ENCODE measurements at places on chromosomes 11 and 22.
A peak's percentile ranks its signal among the peaks of the same experiment; 100 is the strongest.

DNA sequence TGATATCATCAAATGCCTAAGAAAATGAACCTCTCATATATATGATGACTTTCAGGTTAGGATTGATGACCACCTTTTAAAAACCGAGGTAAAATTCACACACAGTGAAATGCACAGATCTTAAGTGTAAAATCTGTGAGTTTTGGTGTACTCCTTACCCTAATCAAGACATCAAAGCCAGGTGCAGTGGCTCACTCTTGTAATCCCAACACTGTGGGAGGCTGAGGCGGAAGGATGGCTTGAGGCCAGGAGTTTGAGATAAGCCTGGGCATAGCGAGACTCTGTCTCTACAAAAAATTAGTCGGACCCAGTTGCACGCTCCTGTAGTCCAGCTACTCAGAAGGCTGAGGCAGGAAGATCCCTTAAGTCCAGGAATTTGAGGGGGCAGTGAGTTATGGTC is 140.4 kb downstream of the UVRAG start:
- DNase-seq = no peak

DNA sequence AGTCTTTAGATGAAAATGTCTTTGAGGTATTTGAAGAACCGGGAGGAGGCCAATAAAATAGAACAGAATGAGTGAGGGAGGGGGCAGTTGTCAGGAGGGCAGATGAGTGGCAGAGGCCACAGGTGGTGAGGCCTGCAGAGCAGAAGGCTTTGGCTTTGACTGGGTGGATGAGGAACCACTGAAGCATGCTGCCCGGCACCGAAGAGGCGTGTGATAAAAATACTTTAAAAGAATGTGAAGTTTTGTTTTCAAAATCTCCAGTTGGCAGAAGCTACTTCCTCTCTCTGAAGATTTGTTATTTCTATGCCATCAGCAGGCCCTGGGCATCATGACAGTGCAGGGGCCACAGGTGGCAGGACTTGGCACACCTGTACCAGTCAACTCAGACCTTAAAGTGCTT is 6.3 kb downstream of the MS4A12 start:
- no peak for DNase-seq

DNA sequence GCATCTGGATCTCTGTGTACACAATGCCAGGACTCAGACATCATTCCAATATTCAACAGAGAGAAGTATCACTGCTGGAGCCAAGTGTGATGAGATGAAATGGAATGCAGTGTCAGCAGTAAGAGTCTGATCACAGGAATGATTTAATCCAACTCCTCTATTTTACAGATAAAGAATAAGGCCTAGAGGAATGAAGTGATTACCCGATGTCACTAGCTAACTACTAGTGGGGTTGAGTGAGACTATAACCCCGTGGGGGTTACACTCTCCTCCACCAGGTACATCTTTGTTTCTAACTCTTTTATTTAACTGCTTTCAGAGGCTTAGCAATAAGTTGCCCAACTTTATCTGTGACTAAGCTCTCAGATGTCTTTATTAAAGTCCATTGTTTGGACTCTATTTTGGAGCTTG is 94.2 kb upstream of the FAT3 start:
- DNase-seq = no peak

DNA sequence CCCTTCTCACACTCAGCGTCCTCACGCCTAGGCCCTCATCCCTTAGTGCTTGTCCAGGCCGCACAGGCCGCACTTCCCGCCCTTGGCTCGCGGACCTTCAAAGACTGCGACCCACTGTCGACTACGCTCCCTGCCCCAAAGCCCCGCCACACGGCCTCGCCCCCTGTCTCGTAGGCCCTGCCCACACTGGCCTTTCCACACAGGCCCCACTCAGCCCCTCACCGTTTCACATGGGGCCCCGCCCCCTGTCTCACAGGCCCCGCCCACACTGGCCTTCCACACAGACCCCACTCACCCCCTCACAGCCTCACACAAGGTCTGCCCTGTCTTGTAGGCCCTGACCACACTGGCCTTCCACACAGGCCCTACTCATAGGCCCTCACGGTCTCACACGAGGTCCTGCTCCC is 11.0 kb downstream of the NRXN2 start:
- no peak for DNase-seq

DNA sequence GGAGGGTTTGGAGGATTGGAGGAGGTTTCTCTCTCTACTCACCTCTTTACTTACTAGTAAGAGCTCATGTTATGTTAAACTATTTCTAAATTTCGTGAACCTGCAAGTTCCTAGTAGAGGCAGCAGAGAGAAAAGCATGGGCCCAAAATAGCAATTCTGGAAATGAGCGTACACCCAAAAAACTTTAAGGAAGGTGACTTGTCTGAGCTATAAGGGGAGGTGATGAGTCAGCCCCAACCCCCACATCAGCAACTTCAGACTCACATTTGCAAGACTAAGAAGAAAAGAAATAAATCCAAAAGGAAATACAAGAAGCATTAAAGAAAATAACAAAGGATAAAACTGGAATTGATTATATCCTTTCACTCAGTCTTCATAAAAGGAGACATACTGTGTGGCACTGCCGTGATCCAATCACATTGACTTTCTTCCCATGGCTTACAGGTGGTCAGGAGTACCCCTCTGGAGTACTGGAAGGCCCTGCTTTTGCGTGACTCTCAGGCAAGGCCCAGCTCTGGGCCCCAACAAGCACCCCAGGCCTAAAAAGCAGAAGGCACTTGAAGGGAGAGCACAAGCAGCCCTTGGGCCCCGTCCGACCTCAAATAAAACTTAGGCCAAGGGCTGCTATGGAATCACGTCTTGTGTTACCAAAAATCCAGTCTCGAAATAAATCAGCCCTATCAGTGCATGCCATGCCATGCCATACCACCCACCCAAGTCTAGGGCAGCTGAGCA is 14.3 kb downstream of the PACSIN2 start:
- DNase-seq = no peak

DNA sequence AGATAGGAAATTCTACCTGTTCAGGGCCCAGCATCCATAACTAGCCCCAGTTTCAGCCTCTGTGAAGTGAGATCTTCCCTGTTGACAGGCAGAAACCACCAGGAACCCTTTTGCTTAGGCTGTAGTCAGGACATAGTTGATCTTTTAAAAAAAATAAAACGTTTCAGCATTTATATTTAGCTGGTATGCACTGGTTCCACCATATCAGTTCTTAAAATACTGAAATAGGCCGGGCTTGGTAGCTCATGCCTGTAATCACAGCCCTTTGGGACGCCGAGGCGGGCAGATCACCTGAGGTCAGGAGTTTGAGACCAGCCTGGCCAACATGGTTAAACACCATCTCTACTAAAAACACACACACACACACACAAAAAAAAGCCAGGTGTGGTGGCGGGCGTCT is 35.3 kb downstream of the GALNT18 start:
- DNase-seq = no peak

GRCh38 chr22:30327864-30328345 is 1.2 kb upstream of the TBC1D10A start:
- DNase-seq = no peak

DNA sequence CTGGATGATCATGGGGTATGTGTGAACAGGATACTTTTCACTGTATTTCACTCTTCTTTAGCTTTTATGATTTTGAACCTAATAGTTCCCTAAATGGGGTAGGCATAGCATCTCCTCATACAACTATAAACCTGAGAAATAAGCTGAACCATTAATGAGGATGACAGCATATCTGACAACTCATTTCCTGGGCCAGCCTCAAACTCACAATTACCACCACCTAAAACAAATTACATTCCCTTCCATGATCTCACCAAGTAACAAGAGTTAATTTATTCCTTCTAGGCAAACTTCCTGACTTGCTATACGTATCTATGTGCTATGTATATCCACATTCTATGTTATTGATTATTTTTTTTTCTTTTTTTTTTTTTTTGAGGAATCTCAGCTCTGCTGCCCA is 23.0 kb downstream of the SIK3 start:
- DNase-seq = no peak

- no peak for DNase-seq
Observed at GRCh38 chr22:29377979-29378378, 10.4 kb downstream of the AP1B1 start.

DNA sequence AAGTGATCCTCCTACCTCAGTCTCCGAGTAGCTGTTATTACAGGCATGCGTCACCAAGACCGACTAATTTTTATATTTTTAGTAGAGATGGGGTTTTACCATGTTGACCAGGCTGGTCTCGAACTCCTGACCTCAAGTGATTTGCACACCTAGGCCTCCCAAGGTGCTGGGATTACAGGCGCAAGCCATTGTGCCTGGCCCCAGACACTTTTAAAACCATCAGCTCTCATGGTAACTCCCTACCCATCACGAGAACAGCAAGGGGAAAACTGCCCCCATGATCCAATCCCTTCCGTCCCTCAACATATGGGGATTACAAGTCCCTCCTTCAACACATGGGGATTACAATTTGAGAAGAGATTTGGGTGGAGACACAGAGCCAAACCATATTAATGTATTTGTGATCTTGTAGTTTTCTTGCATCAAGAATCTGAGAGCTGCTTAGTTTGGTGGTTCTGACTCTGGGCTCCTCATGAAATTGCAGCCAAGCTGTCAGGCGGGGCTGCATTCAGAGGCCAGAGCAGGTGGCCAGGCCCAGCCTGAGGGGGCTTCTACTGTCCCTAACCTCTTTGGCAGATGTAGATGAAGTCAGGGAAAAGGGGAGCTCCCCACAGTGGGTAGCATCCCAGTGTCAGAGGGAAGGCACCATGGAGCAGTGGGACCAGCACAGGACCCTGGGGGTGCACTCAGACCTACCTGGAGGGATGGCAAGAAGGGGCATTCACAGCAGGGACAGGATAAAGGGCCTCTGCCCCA is 31.2 kb upstream of the PRAME start:
- no peak for DNase-seq

DNA sequence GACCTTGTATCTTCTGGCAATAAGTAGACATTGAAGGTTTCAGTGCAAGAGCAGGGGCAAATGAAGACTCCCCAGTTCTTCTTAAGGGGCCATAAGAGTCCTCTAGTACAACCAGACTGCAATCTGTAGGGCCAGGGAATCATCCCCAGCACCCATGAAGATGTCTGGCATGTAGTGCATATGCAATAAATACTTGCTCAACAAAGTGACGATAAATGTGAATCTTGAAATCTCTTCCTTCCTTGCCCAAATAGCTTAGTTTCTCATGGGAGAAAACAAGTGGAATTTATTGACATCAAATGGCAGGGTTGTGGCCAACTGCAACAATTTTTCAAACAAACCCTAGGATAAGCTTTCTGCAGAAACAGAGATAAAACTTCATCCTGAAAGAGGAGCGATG is 107.6 kb downstream of the ABTB2 start:
- no peak for DNase-seq

DNA sequence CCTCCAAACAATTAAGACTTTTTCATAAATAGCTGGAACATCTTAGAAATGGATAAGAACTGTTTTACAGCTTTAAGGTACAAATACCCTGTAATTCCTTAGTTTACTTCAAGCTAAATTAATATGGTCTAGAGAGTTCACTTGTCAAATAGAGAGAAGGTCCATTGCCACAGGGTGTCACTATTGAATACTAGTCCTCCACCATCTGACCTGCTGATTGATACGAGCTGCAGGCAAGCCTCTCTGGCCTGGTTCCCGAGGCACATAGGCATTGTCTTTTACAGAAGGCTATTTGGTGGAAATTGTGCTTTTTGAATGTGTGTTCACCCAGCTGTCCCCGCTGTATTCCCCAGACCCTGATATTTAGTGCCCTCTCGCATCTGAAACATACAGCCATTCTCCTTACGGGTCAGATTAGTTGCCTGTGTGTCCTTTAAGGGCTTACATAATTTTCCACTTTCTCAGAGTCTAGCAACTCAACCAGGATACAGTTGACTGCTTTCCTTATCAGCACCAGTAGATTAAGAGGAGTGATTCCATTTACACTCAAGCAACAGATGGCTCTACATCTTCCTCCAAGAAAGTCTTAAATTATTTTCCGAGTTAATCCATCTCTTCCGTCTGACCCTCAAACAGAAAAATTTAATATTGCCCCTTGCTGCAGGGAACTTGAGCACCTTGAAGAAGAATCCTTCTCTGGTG is 788.8 kb upstream of the FAT3 start:
- peak; percentile 2 for DNase-seq

DNA sequence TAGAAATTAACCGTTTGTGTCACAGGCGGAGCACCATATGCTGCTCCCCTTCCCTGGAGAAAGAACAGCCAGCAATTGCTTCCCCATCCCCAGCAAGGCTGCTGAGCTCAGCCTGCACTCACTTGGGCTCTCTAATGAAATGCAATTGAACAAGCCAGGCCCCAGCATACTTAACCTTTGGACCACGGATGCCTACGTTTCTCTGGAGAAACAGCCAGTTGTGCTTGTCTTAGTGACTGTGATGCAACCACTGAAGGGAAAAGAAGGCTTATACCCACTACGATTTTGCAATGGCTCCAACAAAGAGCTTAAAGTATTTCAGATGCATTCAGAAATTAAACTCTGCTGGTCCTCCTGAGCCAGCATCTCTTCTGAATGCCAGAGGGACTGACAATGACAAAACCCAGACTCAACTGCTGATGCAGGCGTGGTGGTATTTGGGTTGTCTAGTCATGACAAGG is 51.3 kb upstream of the SESN3 start:
- DNase-seq = no peak

- DNase-seq = no peak
Observed at GRCh38 chr11:28284196-28284595, 176.0 kb downstream of the METTL15 start.

DNA sequence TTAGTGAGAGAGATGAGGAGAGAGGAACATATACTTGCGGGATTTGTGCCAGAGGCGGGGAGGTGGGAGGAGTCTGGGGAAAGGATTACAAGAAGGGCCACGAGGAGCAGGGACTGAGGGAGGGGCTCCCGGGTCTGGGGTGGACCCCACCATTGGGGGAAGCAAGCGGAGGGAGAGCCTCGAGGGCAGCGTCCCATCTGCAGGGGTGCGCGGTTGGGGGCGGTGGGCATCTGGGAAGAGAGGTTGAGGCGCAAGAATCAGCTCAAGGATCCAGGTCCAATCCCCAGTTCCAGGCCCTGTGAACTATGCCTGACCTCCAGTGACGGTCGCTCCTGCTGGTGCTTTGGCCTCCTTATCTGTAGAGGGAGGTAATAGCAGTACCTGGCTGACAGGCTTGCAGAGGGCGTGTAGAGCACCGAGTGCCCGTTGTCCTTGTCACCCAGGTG is 38.0 kb downstream of the ADAMTS15 start:
- DNase-seq = no peak

Data from iPS DF 6.9 (cell line).